ENCODE measurements at places on chromosomes 5 and 9.

DNA sequence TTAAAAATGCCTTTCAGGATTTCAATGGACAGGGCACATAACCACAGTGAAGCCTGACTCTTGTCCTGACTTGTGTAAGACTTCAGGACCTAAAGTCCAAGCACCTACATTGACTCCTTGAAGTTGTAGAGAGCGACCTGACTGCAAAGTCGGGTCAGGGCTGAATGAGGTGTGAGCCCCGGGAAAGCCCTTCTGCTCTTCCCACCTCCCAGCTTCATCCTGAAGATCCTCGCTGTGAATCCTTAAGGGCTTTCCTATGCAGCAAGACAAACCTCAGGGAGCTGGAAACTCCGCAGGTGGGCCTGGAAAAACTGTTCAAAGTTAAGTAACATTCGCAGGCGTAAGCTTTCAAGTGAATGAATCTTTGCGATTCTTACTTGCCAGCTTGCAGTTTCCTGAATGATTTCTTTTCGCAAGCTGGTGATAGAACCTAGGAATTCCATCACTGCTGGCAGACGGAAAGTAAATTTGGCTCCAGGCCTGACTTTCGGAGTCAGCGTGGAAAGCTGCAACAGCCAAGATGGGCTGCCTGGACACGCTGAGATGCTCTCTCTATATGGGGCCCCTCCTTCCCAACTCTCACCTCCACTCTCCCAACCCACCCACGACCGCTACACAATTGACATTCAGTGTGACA, 10.9 kb downstream of the SEMA5A start:
- no peak for DNase-seq

DNA sequence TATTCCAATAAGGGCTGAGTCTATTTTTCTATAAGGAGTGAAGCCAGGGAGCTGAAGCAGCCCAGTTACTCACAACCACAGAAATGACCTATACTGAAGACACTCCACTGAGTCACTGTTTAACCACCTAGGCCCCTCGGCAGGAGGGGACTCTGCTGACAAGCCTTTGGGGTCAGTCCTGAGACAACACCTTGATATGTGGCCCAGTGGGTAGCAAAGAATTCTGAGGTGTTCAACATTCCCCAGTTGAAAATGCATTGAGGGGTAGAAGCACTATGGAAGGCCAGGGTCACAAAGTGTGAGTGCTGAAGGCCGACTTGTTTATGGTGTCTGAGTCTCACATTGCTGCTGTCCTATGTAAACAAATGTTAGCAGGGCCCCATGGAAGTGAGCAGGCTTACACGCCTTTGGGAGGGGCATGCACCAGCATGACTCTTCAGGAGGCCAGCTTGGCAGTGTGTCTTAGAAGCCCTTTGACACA, 112.6 kb upstream of the NFIL3 start:
- peak; percentile 66 for DNase-seq

DNA sequence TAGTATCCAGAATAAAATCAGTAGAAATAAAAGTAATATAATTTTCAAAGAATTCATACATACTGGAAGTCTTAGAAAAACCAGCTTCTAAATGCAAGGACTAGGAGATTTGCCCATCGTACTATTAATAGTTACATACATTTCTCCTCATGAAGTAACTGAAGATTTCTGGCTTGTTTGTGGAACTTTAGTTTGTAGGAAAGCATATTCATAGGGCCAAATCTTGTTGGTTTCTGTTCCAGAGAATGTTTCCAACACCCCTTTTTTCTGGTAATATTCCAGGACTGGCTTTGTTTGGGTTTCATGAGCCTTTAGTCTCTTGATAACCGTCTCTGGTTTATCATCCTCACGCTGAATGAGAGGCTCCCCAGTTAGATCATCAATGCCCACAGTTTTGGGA, 66.3 kb upstream of the TJP2 start:
- no peak for DNase-seq

DNA sequence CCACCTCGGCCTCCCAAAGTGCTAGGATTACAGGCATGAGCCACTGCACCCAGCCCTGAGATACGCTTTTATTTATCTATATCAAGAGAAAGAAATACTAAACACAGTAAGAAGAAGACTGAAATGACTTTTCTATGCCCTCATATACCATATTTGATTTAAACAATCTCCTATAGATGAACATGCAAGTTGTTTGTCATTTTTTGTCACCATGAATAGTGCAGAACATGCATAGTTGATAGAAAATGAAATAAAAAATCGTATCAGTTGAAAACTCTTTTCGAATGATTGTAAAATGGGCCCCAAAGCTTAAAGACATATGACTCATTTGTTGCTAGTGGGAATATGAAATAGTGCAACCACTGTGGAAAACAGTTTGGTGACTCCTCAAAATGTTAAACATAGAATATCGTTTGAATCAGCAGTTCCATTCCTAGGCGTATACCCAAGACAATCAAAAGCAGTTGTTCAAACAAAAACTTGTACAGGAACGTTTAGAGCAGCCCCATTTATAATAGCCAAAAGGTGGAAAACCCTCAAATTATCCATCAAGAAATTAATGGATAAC, 61.4 kb upstream of the ANKH start:
- DNase-seq: no peak

DNA sequence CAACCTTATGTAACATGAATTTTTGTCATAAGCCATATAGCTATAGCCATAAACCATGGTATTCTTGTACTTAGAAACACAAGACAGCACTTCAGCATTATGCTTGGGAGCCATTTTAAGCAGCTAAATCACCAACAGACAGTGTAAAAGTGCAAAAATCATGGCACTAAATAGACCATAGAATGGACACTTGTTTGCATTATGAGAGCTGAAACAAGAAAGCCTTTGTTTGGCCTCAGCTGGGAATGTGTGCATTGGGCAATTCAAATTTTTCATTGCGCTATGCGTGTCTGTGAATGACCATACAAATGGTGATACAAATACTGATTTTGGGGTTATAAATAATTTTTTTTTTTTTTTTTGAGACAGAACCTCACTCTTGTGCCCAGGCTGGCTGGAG, 23.7 kb downstream of the KDM4C start:
- no peak for DNase-seq

DNA sequence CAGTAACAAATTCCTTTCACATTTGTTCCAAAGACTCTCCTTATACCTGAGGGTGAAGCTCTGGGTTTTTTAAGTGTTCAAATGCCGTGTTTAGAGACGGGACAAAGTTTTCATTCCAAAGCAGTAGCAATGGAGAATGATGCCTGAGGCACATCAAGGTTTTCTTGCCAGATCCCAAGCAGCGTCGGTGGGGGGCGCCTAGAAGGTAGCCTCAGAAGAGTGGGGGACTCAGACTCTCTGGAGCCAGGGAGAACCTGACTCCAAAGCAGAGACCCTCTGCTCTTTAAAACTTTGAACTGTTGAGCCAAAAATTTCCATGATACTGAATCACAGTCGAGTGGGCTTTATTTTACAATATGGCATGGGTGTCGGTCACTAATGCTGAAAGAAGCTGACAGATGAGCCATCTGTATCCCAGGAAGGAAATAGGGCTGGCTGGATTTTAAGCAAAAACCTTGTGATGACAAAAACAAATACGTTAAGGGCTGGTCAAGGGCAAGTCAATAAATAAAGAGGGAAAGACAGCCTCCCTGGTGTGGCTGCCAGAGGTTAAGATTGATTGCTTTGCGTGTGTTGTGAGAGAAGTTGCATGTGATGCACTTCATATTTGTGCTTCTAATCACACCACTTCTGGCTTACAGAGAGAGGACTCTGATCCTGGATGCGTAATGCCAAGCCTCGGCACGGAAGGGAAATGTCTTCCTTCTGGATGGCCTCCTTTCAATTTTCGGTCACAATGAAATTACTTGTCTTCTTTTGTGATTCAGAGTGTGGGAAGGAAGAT, 161.1 kb upstream of the EFNA5 start:
- no peak for DNase-seq

GRCh38 chr9:5510989-5511388, 658 bp downstream of the PDCD1LG2 start:
- DNase-seq: no peak

DNA sequence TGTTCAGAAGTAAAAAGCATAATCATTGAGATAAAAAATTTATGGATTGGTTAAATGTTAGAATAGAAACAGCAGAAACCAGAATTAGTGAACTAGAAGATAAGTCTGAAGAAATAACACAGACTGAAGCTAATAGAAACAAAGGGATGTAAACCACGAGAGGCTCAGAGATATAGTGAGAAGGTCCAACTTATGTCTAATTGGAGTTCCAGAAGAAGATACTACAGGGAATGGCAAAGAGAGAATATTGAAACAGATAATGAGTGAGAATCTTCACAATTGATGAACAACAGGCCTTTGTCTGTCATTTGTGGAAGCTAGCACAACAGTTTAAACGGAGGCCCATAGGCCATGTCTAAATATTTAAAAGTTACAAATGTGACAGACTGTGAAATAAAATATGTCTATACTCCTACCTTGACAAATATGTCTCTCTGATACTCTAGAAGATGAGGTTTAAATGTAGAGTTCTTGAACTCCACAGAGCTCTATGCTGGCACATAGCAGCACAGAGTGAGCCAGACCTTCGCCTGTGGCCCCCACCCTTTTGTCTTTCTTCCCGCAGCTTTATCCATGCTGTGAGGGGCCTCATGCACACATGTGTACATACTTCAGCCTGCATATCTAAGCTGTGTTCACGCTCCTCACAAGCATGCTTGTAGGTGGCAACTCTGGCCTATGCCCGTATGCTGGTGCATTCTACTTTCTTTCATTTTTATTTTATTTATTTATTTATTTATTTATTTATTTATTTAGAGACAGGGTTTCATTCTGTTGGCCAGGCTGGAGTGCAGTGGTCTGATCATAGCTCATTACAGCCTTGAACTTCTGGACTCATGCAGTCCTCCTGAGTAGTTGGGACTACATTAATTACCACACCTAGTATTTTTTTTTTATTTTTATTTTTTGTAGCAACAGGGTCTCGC, 45.0 kb upstream of the ABL1 start:
- no peak for DNase-seq

GRCh38 chr5:62000646-62001045, 305.4 kb upstream of the KIF2A start:
- DNase-seq: no peak

- peak; percentile 85 for DNase-seq
These were observed 246.5 kb downstream of the SYK start for GRCh38 chr9:91047993-91048607.

DNA sequence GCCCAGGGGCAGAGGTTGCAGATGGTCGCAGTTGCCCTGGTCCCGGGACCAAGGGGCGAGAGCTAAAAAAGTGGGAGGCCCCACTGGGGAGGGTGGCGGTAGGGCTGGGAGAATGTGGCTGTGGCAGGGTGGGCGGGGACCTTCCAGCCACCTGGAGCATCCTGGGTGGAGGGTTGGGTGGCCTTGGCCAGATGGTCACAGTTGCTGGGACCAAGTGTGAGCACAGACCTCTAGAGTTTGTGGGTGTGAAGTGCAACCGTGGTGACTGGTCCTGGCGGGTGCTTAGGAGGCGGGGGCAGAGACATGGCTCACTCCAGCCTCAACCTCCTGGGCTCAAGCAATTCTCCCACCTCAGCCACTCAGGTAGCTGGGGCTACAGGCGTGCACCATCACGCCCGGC, 5.7 kb upstream of the TRAF2 start:
- DNase-seq: no peak

DNA sequence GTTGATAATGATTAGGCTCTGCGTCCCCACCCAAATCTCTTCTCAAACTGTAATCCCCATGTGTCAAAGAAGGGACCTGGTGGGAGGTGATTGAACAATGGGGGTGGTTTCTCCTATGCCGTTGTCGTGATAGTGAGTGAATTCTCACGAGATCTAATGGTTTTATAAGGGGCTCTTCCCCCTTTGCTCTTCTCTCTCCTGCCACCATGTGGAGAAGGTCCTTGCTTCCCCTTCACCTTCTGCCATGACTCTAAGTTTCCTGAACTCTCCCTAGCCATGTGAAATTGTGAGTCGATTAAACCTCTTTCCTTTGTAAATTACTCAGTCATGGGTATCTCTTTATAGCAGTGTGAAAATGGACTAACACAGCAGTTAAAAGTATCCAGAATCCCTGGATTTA, 715.2 kb upstream of the DMAC1 start:
- DNase-seq: no peak

GRCh38 chr5:117769877-117770276, 1195.3 kb upstream of the SEMA6A start:
- DNase-seq: no peak

DNA sequence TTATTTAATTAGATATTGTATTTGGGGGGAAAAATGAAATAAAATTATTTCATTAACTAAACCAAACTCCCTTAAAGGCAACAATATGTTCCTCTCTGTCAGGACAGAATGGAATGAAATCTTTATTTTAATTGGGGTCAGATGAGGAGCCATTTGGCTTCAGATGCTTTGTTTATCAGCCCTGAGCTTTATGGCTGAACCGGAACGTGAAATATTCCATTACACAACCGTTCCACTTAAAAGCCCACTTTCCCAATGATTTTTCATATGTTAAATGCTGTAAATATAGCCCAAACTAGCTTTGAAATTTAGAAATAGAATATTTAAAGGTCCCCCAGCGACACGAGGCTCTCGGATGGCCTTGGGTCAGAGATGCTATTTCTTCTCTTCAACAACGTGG, 149.5 kb downstream of the CRB2 start:
- no peak for DNase-seq

DNA sequence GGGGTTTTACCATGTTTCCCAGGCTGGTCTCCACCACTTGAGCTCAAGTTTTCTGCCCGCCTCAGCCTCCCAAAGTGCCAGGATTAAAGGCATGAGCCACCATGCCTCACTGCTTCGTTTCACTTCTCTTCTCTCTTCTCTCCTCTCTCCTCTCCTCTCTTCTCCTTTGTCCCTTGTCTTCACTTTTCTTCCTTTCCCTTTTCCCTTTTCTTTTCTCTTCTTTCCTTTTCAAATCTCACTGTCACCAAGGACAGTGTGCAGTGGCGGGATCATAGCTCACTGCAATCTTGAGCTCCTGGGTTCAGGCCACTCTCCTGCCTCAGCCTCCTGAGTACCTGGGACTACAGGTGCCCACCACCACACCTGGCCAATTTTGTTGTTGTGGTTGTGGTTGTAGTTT, 49.5 kb downstream of the SLF1 start:
- no peak for DNase-seq

DNA sequence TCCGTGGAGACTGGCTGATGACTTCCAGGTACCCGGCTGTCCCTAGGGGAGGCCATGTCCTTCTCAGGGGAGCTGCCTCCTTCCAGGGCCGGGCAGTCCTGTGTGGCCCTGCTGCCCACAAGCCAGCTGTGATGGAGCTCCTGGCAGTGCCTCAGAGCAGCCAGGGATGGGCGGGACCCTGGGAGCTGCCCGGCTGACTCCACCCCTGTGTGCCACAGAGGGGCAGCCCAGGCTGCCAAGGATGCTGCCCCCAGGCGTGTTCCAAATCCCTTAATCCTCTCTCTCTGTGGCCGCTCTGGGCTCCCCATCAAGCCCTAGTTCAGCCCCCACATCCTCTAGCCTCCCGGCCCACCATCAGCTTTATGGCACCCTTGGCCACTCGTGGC, 7.0 kb upstream of the SCGB3A1 start:
- DNase-seq: no peak

DNA sequence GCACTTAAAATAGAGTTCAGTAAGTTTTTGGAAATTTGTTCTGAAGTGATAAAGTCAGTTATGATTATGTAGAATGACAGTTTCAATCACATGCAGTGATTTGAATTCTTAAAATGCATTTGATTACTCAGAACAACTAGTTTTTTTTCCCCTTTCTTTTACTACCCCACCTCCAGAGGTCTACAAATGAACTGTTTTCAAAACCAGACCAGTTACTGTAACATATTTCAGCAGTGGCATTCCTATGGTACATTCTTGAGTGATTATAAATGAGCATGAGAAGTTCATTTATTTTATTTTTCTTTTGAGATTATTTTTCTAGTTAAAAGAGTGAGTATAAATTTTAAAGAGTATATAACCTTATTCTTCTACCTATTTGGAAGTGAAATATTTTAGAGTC, 71.6 kb downstream of the NNT start:
- DNase-seq: peak; percentile 68

- DNase-seq: peak; percentile 17
These were observed 11.6 kb downstream of the SKIC3 start for GRCh38 chr5:95543017-95543705.
